ENCODE measurements at places on chromosomes 5 and 9. TPM values are rescaled to one million over a fixed set of nuclear protein-coding genes. Genes with fewer than 3 reads are reported as not detected.
A peak's percentile ranks its signal among the peaks of the same experiment; 100 is the strongest.

GRCh38 chr9:135644631-135645218 is 5.4 kb upstream of the GLT6D1 start:
- no peak for DNase-seq

DMXL1 gene
- 29.5 TPM for total RNA-seq

PCDHA2 gene
- total RNA-seq: not detected

DNA sequence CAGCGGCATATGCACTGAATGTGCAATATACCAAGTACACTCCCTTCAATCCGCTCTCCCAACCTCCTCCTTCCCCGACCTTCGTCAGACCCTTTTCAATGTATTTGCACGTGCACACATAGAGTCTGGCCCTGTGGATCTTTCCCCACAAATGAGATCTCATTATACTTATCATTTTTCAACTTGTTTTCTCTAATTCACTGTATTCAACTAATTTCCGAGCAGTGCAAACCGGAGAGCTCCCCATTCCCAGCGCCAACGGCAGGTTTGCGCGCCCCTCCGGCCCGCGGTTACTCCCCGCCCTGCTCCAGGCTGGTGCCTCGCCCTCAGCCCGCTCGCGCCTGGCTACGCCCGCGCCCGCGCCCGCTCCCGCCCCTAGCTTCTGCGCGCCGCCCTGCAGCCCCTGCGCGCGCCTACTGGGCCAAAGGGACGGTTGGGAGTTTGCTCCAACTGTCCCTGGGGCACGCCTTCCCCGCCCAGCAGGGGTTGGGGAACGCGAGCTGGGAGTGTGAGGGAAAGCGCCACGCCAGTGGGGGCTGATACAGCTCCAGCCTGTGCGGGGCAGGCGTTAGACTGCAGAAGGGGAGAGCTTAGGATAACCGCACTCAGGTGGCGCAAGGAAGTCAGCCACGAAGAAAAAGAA is 3.3 kb upstream of the CDC20B start:
- DNase-seq: peak; percentile 75

- no peak for DNase-seq
These were observed 430.1 kb upstream of the DAB2 start for GRCh38 chr5:39854771-39855410.

- no peak for DNase-seq
These were observed 13.1 kb upstream of the CTSL start for GRCh38 chr9:87712801-87713277.

GRCh38 chr5:2724831-2725230 is 26.6 kb downstream of the IRX2 start:
- DNase-seq: no peak

DNA sequence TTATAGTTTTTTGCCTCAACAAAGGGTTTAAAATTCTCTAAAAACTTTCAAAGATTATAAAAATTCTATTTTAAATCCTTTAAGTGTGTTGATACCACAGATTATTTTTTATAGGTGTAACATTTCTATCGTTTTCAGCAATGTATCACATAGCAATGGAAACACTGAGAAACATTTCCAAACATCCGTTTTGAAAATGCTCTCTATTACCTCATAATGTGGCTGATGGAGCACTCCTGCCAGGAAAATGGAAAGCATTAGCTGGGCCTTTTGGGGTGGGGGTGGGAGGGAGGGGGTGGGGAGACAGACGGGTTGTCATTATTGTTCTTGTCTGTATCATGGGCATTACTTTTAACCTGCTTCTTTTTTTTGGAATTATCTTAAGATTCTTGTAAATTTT is 516.5 kb downstream of the ACTL7B start:
- DNase-seq: no peak

GRCh38 chr5:149471406-149472183 is 79.6 kb downstream of the CSNK1A1 start:
- no peak for DNase-seq

DNA sequence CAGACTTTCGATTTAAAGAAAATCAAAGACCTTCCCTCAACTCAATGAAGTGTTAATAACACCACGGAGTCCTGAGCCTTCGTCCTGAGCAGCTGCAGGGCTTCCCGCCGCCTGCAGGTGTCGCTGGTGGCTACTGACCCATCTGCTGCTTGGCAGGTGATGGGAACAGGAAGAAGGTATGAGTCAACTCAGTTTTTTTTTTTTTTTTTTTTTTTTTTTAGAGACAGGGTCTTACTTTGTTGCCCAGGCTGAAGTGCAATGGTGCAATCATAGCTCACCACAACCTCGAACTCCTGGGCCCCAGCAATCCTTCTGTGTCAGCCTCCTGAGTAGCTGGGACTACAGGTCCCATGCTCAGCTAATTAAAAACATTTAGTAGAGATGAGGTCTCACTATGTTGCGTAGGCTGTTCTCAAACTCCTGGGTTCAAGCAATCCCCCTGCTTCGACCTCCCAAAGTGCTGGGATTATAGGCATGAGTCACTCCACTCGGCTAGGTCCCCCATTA is 185.7 kb upstream of the IL12B start:
- peak; percentile 45 for DNase-seq

GRCh38 chr9:134571946-134572917 is 69.4 kb upstream of the COL5A1 start:
- DNase-seq: no peak

TCERG1 gene
- 94.8 TPM for total RNA-seq

DNA sequence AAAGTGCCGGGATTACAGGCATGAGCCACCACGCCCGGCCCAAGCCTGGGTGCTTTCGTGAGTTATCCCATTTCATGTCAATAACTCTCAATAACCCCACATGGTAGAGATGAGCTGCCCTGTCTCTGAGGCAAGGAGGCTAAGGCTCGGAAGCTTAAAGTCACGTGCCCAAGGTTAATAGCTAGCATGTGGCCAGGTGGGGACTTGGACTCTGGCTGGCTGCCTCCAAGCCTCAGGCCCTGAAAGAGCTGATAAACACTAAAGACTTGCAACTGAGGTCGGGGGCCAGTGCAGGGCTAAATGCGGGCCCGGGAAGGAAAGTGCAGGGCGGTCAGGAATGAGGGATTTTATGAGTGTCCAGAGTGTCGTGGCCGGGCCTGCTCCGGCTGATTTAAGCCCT is 30.9 kb upstream of the BARHL1 start:
- no peak for DNase-seq

All from NCI-H460 (cell line).